ENCODE measurements at places on chromosomes 12 and 14.

DNA sequence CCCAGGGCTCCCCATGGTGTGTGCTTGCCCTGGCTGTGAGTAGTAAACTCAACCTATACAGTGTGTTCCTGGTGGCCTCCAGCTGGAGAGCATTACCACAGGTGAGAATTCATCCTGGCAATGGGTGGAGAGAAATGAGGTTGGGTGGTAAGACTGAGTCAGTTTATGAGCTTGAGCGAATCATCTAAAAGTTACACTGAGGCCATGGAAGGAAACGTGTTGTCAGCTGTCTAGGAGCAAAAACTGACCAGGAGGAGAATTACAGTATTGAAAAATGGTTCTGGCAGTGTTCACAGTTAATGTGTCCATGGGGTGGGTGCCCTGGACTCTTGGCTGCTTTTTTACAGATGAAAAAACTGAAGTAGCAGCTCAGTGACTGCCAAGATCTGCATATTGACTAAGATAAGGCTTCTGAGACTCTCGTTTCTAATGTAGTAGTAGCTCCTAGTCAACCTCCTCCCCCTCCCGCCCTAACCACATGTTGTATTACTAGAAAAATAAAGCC lies 202.0 kb upstream of the AMIGO2 start:
- DNase-seq, result no peak

DNA sequence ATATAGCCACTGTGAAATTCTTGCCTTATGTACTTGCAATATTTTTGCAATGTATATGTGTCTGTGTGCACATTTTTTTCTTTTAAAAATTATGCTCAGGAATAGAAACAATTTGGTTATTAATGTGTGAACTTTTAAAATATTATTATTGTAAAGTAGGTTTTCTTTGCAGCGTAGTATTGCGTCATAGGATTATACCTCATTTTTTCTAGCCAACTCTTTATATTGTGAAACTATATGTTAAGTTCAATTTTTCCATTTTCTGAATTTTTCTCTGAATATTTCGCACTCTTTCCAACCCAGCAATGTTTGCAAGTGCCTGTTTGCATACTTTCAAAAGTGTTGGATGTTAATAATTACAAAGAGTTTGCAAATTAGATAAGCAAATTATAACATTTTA lies 471.6 kb upstream of the LMO3 start:
- no peak for DNase-seq

DNA sequence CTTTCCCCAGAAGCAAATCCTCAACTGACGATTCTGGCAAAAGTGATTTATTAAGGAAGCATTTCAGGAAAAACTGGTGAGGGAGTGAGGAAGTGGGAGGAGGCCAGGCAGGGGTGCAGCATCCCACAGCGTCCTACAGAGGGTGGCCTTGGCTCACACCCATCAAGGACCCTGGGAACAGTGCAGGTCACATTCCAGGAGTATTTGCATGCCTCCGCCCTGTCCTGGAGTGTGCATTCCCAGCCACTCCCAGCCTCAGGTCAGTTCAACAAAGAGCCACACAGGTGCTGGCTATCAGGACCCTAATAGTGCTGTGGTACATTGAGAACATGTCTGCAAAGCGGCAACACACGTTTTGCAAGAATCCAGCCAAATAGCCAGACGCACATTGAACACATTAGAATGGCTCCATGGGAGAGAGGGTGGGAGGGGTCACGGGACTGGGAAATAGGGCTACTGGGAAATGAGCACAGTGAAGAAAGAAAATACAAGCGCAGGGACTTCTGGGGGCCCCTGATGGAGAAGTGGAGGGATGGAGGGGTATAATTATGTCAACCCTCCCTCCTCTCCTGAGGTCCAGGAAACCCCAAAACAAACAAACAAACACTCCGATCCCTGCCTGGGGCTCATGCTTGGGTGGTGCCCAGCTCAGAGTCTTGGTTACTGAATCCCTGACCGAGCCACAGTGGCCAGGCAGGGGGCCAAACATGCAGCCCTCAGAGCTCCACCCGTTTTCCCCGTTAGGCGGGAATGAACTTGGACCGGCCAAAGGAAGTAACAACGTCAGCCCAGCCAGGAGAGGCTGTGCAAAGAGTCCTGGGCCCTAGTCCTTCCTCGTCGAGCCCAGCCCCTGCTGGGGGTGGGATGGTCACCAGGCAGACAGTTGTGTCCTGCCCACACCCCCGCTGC lies 36.5 kb downstream of the CMKLR1 start:
- DNase-seq, result no peak

DNA sequence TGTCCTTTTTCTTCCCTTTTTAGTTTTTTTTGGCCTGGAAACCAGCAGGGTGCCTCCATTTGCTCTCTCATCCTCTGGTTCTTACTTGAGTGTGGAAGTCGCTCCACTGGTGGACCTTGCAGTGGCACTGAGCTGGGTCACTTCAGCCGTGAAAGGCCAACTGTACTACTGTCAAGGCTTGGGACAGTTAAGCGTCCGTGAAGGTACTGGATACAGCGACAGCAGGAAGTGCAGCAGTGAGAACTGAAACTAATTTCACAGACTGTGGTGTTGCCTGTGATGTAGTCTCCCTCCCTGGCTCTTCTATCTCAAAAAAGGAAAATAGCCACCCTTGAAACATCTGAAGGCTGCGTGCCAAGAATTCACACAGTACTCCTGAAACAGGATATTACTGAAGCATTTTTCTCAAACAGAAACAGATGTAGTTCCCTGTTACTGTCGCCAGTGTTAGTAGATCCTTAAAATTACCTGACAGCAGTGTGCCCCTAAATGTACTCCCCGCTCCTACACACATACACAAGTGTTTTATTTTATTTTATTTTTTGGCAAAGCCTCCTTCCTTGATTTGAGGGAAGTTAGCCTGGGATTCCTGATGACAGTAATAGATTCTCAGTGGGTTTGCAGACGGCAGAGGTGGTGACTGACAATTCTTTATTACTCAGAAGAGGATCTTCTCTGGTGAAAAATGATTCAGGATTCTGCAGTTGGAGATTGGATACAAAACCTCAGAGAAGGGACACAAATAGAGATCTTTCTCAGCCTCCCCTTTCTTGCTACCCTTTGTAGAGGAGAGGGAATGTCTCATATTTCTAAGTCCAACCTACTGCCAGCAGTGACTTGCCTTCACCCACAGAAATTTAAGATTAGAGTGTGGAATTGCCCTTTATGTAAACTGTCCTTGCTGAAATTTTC lies 4.4 kb downstream of the SUSD6 start:
- peak; percentile 54 for DNase-seq

GRCh38 chr12:124371366-124371765 lies 76.5 kb downstream of the RFLNA start:
- no peak for DNase-seq

GRCh38 chr12:29763301-29763683 lies 20.4 kb downstream of the TMTC1 start:
- DNase-seq, result no peak

Measured in activated B cell treated with CpG ODN at 0.5 μM for 24 hours (primary cell).